ENCODE measurements at places on chromosomes 4 and X.

DNA sequence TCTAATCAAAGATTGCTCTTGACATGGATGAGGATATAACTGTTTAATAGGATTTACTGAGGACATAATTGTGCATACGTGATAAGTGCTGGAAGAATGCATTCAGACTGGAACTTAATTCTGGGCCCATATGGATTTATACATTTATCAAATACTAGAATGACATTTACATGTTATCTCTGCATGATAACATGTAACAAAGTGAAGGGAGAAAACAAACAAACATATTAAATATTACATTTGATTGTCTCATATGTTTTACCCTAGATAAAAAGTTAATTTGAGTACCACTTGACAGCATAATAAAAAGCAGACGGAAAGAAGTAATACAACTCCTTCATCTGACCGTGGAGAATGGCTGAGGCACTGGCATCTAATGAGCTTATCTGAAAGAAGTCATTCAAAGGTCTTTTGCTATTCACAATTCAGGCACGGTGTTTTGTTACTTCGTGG is 297.8 kb downstream of the PPP3CA start:
- DNase-seq: no peak

DNA sequence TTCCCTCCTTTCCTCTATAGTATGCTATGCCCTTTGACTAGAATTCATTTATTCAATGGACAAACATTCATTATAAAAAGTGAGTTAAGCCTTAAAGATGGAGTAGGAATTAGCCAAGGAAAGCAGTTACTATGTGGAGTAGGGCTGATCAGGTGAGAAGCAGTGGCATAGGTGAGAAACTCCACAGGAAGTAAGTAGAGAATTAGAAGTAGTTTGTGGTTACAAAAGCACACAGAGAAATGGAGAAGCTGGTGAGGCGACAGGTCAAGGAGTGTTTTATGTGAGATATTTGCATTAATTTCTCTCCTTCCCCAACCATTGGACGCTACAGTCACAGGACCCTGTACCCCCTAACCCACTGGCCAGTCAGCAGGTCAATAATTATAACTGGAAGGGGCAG is 30.6 kb downstream of the SETD7 start:
- DNase-seq: no peak

DNA sequence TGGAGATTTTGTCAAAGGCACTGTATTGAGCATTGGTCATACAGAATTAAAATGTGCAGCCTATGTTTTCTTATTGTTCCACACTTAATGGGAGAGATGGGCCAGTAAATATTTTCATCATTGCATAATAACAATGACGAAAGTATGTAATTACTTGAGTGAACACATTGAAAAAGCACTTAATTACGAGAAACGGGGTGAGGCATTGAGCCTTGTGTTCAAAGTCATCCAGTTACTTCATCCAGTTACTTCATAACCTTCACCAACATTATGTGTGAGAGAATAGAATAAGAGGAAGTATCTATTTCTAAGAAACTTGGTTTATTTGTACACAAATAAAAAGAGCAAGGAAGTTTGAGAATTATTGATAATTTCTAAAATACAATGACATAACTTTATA is 1427.0 kb downstream of the ADGRL3 start:
- DNase-seq: no peak

DNA sequence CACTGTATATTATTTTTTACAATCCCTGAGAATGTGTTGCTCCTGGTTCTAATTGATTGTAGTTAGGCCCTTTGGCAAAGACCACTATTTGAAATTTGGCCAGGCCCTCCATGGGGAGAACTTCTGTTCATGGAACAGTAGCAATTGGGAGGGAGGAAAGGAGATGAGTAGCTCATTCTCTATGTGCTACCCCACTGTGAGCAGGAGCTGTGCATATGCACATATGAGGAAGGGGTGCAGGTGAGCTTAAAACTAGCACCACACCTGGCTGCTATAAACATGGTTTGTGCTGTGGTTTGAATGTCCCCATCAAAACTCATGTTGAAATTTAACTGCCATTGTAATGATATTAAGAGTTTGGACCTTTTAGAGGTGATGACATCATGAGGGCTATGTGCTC is 1483.2 kb downstream of the PCDH7 start:
- DNase-seq: no peak

- DNase-seq: no peak
These were observed 281.4 kb downstream of the CAMK2D start for GRCh38 chr4:113480109-113480508.

- no peak for DNase-seq
These were observed 3.6 kb upstream of the GPR173 start for GRCh38 chrX:53044995-53045394.

DNA sequence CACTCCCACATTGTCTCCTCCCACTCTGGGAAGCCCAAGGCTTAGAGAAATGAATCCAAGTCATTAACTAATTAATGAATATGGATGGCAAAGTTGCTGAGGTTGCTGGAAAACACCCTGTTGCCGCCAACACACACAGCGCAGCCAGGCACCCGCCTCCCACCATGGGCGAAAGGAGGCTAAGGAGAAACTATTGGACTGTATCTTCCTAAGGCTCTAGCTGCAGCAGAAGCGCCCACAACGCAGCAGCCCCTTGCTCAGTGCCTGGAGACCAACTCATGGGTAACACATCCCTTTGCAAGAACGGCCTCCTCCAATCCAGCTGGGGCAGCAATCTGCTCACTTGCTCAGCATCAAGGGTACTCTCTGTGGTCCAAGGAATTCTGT is 34.2 kb downstream of the TSC22D3 start:
- DNase-seq: no peak

DNA sequence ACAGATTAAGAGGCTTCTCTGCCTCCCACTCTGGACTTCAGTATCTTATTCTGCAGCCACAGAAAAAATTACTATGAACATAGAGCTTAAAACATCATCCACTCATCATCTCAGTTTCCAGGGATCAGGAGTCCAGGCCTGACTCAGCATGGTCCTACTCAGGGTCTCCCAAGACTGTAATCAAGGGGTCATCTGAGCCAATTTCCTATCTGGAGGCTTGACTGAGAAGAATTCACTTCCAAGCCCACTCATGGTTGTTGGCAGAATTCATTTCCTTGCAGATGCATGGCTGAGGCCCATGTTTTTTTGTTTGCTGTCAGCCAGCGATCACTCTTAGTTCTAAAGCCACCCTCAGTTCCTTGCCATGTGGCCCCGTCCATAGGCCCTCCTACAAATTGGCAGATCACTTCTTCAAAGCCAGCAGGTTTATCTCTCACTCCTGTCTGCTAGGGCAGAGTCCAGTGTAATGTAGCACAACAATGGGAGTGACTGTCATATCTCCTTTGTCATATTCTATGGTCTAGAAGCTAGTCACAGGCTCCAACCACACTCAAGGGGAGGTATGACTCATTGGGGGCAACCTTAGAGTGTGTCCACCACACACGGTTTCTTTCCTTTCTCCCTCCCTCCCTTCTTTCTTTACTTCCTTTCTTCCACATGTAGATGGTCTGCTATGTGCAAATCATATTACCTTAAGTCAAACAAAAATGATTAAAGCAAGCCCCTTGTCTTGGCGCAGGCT is 251.6 kb downstream of the QDPR start:
- DNase-seq: no peak

DNA sequence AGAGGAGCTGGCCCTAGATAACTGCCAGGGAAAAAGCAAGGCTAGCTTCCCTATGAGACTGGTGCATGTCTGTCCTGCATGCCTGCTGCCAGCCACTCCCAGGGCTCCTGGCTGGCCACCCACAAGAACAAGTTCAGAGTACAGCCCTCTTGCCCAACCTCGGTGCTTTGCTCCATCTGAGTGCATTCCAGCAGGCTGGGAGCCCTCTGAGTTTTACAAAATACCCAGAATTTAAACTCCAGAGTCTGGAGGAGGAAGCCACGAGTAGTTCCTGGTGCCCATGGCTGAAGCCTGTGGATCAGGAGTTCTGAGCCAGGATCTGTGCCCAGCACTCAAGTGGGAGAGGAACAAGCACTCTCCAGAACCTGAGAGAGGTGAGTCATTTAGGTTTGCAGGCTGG is 111.6 kb downstream of the MAGEE2 start:
- DNase-seq: no peak

All from CD4-positive, alpha-beta T cell treated with Interleukin-6 for 4 hours (primary cell).